ENCODE measurements at places on chromosomes 11 and 22.

GRCh38 chr11:8375460-8375859 is 111.8 kb upstream of the LMO1 start:
- DNase-seq = no peak

DNA sequence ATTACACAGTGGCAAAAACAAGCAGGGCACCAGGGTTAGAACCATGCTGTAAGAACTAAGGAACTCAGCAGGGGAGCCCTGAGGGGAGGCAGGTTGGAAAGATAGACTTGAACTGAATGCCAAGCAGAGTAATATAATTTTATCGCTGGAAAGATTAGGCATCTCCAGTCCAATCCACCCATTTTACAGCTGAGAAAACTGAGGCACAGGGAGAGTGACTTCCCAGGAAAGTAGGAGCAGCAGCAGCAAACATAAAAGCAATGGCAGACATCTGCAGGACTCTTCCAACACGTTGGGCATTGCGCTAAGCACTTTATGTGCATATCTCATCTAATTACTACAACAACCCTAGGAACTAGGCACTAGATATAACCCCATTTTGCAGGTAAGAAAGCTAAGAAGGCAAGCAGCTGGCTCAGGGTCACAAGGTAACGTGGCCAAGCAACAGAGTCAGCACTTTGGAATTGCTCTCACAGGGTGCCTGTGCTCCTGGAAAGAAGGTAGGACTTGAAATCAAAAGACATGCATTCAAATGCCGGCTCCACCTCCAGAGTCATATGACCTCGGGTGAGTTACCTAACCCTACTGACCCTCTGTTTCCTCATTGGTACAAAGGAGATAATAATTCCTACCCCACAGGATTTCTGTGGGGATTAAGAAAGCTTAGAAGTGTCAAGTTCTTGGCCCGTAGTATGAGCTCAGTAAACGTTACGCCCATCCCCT is 215.3 kb downstream of the BARX2 start:
- no peak for DNase-seq

GRCh38 chr11:83545494-83546260 is 259.5 kb upstream of the CCDC90B start:
- DNase-seq = no peak

DNA sequence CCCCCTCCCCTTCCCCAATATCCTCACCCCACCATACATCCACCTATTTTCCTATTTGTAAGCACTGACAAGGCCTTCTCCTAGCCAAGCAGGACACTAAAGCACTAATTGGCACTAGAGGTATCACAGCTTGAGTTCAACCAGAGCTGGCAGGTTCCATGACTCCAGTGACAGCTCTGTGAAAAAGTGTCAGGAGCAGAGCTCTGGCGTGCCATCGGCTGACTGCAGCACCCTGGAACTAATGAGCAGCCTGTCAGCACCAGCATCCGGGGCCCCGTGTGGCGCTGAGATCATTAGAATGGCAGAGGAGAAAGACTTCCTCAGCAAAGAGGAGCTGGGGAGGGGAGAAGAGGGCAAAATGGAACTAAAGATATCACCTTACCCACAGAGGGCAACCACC is 847.4 kb downstream of the NTM start:
- DNase-seq = no peak
